C1 segment of cervical spinal cord (tissue), 14 donors: ENCODE measurements at places on chromosomes 7 and 10.

- no peak for DNase-seq
Observed at GRCh38 chr7:27145165-27145913, 1.9 kb upstream of the HOXA5 start.

DNA sequence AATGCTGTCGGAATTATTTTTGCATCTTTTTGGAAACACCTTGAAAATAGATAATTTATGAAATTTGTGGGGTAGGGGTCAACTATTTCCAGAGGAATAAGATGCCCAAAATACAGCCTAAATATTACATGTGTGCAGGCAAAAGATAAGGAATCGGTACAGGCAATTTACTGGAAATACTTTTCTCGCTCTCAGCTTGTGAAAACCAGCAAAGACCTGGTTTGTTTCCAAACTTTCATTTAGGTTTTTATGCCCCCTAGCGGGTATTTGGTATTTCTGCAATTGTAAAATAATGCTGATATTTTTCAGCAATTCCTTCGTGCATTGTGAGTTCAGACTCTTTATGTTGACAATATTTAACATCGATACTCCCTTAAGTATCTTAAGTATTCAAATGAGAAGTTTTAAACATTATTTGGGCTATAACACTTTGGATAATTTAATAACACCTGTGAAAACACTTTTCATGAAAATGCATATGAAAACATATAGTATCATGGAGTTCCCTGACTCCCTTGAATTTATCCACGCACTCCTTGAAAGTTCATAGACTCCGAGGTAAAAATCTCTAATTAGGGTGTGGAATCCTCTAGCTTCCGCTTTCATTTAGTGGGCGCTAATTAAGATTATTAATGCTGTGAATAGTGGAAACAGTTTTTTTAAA is 132.4 kb downstream of the TSPAN12 start:
- DNase-seq, result peak; percentile 75

DNA sequence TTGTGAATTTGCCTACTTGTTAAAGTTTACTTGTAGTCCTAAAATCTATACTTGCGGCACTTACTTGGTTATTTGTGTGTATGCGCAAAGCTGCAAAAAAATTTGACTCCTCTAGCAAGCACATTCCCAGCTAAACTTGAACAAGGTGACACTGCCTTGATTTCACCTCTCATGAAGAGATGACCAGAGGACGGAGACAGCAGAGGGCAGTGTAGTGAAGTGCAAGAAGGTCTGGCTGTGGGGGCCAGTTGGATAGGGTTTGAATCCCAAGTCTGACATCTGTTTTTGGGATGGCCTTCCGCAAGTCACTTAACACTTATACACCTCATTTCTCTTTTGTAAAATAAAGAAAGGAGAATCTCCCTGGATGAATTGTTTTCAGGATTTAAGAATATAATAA is 15.7 kb downstream of the SLK start:
- DNase-seq, result peak; percentile 13

DNA sequence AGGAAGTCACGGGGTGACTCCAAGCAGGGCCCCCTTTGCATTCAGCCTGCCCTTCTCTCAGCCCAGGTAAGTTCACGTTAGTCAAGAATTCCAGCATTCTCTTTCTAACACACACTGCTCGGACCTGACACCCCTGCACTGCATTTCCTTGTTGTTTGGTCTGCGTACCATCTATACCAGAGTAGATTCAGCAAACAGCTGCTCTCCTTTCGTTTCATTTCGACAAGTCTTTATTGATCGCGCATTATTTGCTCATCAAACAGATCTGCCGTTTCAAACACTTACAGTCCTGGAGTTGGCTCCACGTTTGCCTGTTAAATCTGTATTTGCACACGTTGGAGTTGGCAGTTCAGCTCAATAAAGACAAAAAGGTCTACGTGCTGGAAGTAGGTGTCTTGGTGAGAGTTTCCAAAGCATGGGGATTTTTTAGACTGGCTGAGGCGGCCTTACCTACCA is 495.1 kb downstream of the RPS24 start:
- no peak for DNase-seq

GRCh38 chr7:87359366-87359765 is 13.9 kb downstream of the CROT start:
- DNase-seq, result no peak
